Inflammatory macrophage (primary cell): ENCODE measurements at places on chromosomes 4 and X.

- no peak for DNase-seq
These were observed 10.3 kb upstream of the TRMT2B start for GRCh38 chrX:101062176-101062575.

DNA sequence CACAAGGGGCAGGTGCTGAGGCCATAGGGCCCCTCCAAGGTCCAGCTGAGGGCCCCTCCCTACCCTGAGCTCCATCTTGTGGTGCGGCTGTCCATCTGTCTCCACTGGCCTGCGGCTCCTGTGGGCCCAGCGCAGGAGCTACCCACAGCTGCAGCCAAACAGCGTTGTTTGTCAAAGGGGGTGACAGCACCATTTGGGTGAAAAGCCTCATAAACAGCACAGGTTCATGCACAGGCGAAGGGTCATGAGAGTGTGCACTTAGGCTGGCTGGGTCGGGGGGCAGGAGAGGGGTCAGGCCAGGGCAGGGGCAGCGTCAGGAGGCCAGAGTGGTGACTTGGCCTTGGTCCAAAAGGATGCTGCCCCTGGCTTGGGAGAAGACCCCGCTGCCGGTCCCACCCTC is 32.3 kb downstream of the BLOC1S4 start:
- DNase-seq: no peak

- no peak for DNase-seq
These were observed 212.8 kb downstream of the AFAP1 start for GRCh38 chr4:7726665-7727413.

GRCh38 chr4:105232374-105232773 is 85.7 kb downstream of the TET2 start:
- DNase-seq: no peak

DNA sequence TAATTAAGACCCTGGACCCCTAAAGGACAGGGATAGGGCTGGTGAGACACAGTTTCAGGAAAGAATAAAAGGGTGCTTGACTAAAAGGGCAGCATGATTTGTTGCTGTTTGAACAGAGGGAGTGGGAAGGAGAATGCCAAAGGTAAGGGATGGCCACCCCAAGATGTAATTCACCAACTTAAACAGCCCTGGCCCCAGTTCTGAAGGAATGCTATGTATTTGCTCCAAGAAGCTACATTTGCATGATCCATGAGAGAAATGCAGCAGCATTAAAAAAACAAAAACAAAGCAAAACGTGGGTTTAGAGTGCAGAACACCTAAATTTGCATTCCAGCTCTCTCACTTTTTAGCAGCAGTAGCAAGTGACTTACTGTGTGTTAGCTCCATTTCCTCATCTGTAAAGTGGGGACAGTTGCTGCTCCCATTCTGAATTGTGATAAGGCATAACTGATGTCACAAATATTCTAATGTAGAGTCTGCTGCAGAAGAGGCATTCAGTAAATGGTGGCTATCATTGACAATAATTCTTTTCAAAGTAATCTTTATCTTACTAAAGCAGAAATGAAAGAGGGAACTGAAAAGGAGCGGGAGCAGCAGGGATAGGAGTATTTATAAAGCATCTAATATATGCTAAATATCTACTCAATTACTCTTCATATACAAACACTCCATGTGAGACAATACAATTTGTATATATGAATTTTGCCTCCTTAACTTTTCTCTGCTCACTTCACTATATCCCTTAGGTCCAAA is 115.8 kb downstream of the PPARGC1A start:
- DNase-seq: no peak

GRCh38 chr4:16694884-16695276 is 203.6 kb downstream of the LDB2 start:
- DNase-seq: no peak

DNA sequence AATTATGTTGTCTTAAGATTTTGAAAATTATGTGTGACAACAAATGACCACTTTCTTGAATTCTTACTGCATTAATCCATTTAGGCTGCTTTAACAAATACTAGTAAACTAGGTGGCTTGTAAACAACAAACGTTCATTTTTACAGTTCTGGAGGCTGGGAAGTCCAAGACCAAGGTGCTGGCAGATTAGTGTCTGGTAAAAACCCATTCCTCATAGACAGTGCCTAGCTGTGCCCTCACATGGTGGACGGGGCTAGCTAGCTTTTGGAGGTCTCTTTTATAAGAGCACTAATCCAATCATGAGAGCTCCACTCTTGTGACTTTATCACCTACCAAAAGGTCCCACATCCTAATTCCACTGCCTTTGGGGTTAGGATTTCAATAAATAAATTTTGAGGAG is 425.8 kb downstream of the SPRY1 start:
- DNase-seq: no peak

GRCh38 chr4:150768497-150768896 is 186.5 kb downstream of the MAB21L2 start:
- no peak for DNase-seq

GRCh38 chr4:54568184-54568583 is 89.6 kb upstream of the KIT start:
- DNase-seq: no peak

- no peak for DNase-seq
These were observed 44.8 kb downstream of the NPFFR2 start for GRCh38 chr4:72076562-72076961.

- DNase-seq: no peak
These were observed 611.2 kb downstream of the RPA4 start for GRCh38 chrX:97494756-97495372.

- no peak for DNase-seq
These were observed 100.5 kb upstream of the PCDH18 start for GRCh38 chr4:137632842-137633241.

GRCh38 chr4:19155568-19155967 is 1096.1 kb upstream of the SLIT2 start:
- no peak for DNase-seq

GRCh38 chrX:40282348-40282747 is 184.6 kb upstream of the BCOR start:
- no peak for DNase-seq

GRCh38 chr4:139329665-139330200 is 27.5 kb upstream of the NDUFC1 start:
- DNase-seq: no peak

DNA sequence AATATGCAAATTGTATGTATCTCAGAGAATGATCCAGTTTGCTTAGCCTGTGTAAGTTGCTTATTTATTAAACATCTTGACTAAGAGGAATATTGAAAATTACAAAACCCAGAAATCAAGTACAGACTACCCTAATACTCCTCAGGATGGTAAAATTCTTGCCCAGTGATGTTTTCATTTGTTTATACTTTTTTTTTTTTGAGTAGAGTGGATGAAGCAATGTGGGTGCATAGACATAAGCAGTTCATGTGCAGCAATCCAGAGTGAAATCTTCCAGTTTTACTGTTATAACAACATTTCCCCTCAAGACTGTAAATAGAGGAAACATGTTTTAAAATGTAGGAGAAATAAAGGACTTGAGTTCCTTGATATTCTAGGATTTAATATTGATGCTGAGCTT is 4.7 kb downstream of the GLRB start:
- no peak for DNase-seq

DNA sequence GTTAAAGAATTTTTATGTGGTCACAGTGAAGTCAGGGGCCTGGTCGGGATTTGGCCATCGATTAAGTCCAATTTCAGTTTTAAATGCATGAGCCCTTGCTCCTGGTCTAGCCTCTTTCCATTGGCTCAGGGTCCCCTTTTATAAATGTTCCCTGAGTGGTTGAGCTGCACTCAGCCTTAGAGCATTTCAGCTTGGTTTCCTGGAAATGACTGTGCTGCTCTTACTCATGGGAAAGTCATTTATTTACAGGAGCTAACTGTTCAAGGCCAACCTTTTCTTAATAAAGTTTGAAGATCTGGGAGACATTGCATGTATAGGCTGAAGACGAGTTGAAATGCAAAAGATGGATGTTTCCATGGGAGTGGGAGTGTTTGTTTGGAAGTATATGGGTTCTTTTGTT is 98.8 kb upstream of the CLNK start:
- no peak for DNase-seq

GRCh38 chr4:132818091-132818490 is 331.0 kb upstream of the PCDH10 start:
- no peak for DNase-seq

GRCh38 chr4:15809058-15809457 is 30.9 kb downstream of the CD38 start:
- peak; percentile 70 for DNase-seq

- DNase-seq: no peak
These were observed 129.4 kb upstream of the RAI2 start for GRCh38 chrX:17990532-17990931.

DNA sequence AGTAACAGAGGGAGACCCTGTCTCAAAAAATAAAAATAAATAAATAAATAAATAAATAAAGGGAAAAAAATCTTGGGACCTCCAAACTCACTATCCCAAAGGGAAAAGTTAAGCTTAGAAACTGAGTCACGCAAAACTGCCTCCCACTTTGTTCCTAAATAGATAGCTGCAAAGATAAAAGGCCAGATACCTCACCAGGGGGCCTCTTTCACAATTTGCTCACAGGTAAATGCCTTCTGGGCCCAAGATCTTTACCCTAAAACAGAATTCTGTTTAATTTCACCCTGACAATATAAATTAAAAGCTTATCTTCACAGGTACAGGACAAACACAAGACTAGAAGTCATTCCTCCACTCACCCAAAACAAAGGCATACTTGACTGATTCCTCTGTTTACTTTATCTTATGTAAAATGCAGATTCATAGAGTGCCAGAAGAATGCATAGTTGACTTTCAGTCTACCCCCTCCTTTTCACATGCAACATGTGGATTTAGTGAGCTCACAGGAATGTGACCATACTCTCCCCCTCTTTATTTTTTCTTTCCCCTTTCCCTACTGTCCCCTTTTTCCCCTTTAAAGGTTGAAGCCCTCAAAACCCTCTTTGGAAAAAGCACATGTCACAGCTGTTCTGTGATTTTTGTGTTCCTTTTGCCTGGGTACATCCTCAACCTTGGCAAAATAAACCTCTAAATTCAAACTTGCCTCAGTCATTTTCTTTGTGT is 23.4 kb downstream of the ELF2 start:
- no peak for DNase-seq

- no peak for DNase-seq
These were observed 164.0 kb downstream of the SH3KBP1 start for GRCh38 chrX:19723427-19723826.

DNA sequence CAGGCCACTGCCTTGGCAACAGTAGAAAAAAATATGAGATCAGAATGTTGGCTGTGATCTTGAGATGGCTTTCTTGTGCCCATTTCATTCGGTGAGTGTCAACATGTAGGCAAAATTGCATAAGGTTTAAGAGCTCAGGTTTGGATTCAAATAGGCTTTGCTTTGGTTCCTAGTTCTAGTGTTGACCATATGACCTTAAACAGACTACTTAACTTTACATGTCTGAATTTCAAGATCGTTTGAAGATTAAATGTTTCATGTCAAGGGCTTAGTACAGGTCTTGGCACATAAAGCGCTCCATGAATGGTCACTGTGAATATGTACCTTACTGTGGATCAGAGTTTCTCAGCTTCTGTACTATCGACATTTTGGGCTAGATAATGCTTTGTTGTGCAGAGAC is 204.2 kb downstream of the MGST2 start:
- no peak for DNase-seq

GRCh38 chr4:127047930-127048329 is 584.8 kb upstream of the INTU start:
- no peak for DNase-seq

GRCh38 chrX:10926404-10926803 is 184.7 kb upstream of the HCCS start:
- DNase-seq: no peak

DNA sequence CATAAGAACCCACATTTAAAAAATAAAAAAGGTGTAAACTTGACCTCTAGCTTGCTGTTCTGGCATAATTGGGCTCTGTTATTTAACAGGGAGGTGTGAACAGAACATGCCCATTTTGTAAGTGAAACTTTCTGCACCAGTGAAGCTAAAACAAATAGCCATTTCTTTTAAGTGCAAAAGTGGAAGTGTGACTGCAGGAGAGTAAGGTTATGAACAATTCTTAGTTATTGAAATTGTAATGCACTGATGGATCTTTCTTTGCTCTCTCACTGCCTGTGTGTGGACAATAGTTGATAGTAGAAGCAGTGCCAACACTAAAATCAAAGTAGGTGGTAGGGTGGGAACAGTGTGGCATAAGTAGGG is 12.6 kb downstream of the P2RY10 start:
- DNase-seq: no peak

DNA sequence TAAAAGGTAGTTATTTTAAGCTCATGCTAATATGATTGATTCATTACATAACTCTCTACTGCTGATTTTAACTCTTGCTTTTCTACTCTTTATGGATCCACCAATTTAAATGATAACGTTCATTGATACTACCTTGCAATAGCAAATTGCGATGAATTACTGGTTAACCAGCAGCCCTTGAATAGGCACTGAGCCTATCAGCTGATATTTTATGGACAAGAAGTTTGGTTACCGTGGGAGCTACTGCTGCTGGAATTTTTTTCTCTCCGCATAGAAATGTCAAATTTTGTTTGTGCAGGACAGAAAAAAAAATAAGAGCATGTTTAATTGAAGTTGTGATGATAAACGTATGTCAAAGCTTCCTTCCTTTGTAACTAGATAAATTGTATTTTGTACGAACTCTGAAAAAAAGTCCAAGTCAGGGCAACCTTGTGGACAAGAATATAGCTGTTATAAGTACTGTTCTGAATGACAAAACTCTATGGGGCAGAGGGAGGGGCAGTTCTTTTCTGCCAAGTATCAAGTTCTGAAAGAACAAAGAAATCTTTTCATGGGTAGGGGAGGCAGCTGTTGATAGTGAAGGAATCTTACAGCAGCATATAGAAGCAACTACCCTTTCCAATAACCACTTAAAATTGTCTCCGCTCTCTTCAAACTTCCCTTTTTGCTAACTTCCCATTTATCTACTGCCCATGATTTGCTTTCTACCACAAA is 434.9 kb upstream of the PABPC4L start:
- no peak for DNase-seq

GRCh38 chr4:59818656-59819055 is 1381.5 kb upstream of the ADGRL3 start:
- DNase-seq: peak; percentile 23

GRCh38 chr4:87005369-87005689 is 70.5 kb downstream of the AFF1 start:
- no peak for DNase-seq

- DNase-seq: no peak
These were observed 9.3 kb downstream of the TMEM255A start for GRCh38 chrX:120301960-120302359.

GRCh38 chr4:163651761-163652160 is 157.3 kb downstream of the TMA16 start:
- DNase-seq: peak; percentile 72

- DNase-seq: peak; percentile 67
These were observed 1.7 kb upstream of the CNOT6L start for GRCh38 chr4:77820649-77821561.
